ENCODE measurements at places on chromosomes 4 and X. TPM values are rescaled to one million over a fixed set of nuclear protein-coding genes. Genes with fewer than 3 reads are reported as not detected.
A peak's percentile ranks its signal among the peaks of the same experiment; 100 is the strongest.

DNA sequence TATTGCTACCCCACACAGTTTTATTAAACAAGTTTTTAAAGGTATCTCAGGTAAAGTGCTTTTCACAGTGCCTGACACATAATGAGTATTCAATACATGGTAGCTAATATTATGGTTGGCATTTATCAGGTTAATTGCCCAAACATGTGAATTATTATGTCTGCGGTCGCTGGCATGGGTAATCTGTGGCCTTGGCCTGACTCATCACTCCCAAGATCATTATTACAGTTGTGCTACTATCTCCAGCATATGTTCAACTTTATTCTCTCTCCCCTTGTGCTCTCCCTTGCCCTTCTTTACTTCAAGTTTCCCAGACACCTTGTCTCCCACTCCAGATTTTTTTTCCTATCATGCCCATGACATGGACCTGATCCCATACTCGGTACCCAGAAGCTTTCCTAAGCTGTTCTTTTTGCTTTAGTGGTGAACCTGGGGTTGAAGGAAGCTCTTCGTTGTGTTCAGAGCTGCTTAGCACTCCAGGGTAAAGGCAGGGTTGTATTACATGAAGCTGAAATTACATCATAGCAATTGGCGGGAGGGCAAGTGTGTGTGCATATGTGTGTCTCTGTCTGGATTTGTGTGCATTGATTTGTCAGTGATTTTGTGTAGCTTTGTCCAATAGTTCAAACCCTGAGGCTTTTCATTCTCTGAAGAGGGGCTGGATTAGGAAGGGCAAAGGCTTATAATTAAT, 176.5 kb upstream of the NRK start:
- peak; percentile 24 for DNase-seq

- DNase-seq: no peak
Measured at GRCh38 chr4:2354118-2354517, 64.3 kb downstream of the ZFYVE28 start.

Gene MSX1
- total RNA-seq: 12.0 TPM

DNA sequence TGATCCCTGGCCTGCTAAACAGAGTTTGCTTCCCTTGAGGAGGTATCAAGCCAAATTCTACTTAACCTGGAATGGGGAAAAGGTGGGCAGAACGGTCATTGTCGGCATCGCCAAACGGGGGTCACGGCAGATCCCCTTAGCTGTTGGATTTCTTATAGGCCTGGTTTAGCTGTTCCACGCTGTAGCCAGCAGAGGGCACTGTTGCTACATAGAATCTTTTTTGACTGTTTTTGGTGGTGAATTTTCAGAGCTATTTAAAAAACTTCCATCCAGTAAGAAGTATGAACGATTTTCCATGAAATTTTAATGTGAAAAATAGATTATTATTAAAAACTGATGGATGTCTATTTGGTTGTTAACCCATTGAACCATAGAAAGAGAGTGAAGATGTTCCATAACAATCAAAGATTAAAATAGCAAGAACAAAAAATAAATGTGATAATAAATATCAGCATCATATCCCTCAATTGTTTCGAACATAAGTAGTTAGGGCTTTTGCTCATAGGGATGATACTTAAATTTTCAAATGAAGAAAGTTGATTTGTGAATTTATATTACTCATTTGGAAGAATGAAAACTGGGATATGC, 56.6 kb downstream of the LINC00632 start:
- peak; percentile 11 for DNase-seq

DNA sequence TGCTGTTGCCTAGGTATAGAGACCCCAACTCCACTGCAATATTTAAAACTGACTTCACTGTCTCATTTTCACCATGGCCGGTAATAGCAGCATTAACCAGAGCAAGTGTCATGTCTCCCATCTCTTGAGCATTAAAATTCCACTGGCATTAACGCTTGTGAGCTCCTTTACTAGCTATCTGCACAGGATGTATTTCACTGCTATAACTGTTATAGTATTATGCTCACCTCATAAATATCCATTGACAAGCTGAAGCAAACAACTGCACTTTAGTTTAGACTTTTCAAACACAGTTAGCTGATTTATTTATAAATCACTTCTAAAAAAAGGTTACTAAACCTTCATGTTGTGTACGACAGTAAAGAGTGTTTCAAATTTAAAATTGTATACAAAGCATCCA, 157.8 kb downstream of the ANTXR2 start:
- no peak for DNase-seq

GRCh38 chr4:182556580-182556979, 313.4 kb downstream of the TENM3 start:
- no peak for DNase-seq

- DNase-seq: no peak
Measured at GRCh38 chrX:1870421-1870820, 255.6 kb downstream of the ASMT start.

Gene EREG
- not detected for total RNA-seq

Gene HELT
- not detected for total RNA-seq

GRCh38 chrX:3815896-3816664, 102.6 kb upstream of the PRKX start:
- DNase-seq: peak; percentile 64

- DNase-seq: no peak
Measured at GRCh38 chr4:143486314-143486713, 27.2 kb upstream of the SMARCA5 start.

Gene BTC
- total RNA-seq: not detected

Gene STPG2
- total RNA-seq: not detected

- DNase-seq: no peak
Measured at GRCh38 chr4:112253382-112254000, 21.9 kb downstream of the AP1AR start.

Gene PAGE5
- total RNA-seq: not detected

Gene MAGEE1
- total RNA-seq: 1.5 TPM

Gene FAM149A
- total RNA-seq: 12.5 TPM

GRCh38 chr4:18111081-18111480, 89.5 kb upstream of the LCORL start:
- DNase-seq: no peak

DNA sequence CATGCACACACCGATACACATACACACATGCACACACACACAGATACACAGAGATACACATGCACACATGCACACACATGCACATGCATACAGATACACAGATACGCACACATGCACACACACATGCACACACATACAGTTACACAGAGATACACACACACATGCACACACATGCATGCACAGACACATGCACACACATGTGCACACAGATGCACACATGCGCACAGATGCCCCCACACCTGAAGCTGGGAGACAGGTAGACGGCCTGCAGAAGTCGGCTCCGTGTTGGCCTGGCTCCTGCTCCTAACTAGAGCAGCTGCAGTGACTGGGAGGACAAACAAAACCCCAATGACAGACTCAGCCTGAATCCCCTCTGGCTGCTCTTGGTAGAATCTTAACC, 46.8 kb downstream of the PSAPL1 start:
- no peak for DNase-seq

DNA sequence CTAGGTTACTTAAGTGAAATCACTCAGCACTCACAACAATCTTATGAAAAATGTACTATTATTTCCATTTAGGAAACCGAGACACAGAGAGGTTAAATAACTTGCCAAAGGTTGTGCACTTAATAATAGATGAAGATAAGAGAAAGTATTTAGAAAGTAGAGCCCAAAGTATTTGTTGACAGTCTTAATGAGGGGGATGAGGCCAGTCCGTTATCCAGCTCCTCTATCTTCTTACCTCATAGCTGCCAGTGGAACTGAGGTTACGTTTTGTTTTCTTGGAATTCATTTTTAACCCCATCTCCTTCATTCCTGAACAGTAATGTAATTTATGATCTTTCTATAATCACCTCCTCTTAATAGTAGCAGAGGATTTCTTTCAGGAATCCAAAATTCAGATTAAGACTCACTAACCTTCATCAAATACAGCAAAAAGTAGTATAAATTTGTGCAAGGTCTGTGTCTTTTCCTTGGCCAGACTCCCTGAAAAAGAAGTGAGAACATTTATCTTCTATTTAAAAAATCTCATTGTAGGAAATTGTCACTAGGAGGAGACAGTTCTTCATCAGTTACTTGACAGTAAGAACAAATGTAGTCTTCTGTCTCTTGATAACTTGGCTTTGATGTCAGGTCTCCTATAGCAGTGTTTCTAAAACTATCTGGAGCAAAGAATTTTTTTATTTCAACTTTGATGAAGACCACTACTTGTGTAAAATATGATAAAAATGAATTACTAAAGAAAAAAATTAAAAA, 35.5 kb downstream of the F8 start:
- no peak for DNase-seq

DNA sequence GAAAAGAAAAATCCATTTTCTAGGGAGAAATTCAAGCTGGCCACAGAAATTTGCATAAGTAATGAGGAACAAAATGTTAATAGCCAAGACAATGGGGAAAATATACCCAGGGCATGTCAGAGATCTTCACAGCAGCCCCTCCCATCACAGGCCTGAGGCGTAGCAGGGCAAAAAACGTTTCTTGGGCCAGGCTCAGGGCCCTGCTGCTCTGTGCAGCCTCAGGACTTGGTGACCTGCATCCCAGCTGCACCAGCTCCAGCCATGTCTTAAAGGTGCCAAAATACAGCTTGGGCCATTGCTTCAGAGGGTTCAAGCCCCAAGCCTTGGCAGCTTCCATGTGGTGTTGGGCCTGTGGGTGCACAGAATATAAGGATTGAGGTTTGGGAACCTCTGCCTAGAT, 32.1 kb upstream of the TMPRSS11B start:
- DNase-seq: no peak

GRCh38 chr4:15117270-15117946, 115.1 kb downstream of the CPEB2 start:
- no peak for DNase-seq

DNA sequence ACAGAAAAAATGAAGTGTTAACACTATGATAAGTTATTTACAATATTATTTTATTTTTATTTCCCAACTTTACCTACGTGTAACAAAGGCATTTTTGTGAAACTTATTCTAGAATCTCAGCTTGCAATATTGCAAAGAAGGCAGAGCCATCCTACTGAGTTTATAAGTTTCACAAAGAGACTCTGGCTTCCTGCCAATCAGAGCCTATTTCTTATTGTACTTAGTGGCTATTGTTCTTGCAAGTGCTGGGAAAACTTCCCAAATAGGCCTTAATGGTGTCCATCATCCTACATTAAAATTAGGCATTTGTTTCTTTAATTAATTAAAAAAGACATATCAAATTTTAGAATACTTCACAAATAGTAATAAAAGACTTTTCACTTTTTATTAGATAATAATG, 233.2 kb downstream of the EPHA5 start:
- DNase-seq: no peak

- DNase-seq: no peak
Measured at GRCh38 chr4:8296491-8296890, 26.9 kb downstream of the HTRA3 start.

DNA sequence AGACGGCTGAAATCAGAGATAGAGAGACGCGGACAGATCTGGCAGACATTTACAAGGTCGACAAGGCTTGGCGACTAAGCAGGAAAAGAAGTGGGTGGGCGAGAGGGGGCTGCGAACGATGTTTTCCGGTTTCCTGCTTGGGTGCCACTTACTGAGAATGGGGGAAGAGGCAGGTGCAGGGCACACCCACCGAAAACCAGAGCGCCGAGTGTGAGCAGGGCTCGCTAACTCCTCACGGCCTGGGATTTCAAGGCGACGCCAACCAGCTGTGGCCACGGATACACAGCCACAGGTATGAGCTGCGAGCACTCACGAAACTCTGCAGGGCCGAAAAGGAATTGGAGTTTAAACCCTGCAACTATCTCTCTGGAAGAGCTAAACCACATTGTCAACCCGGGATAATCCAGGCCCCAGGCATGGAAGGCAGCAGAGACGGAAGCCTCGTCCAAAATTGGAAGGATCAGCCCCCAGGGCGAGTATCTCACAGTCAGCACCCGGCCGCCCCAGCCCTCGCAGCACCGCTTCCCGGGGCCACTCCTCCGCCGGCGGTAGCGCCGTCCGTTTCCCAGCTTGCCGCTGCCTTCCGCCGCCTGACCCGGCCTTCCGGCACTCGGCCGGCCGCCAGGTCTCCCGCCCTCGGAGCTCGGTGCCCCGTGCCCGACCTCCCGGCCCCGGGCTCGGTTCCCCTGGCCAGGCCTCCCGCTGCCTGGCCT, 778 bp downstream of the CASP3 start:
- peak; percentile 47 for DNase-seq

- DNase-seq: no peak
Measured at GRCh38 chr4:76703676-76704075, 194.3 kb downstream of the SOWAHB start.

- DNase-seq: no peak
Measured at GRCh38 chrX:40244980-40245379, 147.2 kb upstream of the BCOR start.

DNA sequence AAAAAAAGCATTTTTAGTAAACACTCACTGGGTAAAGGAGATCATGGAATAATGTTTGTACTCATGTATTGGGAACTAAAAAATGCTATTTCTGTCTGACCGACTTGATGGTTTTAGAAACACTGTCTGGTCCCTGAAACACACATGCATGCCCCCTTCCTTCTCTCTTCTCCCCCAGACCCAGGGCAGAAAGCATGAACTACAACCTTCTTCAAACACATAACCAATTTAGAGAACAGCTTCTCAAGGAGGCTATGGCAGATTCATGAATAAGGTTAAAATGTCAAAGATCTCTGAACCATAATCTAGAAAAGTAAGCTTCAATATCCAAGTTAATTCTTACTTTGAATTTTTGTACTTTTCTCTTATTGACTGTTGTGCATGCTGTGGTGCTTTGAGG, 6.0 kb downstream of the CCNA2 start:
- DNase-seq: no peak

Gene DAPP1
- not detected for total RNA-seq

DNA sequence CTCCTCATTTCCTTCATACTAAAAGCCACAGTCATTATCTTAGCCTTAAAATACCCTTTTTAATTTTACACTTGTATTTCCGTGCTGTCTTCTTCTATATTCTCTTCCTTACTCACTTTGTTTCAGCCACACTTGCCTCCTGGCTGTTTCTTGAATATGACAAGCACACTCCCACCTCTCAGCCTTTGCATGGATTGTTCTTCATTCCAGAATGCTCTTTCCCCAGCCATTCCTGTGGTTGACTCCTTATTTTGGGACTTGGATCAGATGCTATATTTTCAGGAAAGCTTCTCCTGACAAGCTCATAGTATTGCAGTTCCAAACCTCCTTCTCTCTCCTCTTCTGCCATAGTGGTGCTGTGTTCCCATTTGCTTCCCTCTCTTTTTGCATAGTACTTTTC, 291.3 kb downstream of the PDHA2 start:
- DNase-seq: no peak

DNA sequence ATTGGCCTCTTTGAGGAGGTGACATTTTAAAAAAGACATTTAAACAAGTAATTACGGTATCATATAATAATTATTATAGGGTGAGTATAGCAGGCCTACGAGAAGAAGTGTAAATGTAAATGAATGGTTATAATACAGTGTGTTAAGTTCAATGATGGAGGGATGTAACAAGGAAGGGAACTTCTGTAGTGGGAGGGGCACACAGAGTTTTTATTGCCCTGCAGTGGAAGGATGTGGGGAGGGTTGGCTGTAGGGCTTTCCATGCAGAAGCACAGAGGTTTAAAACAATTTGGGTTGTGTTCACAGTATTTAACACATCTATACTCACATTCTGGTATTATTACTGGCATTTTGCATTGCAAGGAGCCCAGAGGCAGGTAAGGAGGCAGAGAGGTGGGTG, 41.1 kb downstream of the AFF1 start:
- no peak for DNase-seq

Gene LAS1L
- total RNA-seq: 51.8 TPM

Measured in MG63 (cell line).